ENCODE measurements at places on chromosomes 1 and 21.

DNA sequence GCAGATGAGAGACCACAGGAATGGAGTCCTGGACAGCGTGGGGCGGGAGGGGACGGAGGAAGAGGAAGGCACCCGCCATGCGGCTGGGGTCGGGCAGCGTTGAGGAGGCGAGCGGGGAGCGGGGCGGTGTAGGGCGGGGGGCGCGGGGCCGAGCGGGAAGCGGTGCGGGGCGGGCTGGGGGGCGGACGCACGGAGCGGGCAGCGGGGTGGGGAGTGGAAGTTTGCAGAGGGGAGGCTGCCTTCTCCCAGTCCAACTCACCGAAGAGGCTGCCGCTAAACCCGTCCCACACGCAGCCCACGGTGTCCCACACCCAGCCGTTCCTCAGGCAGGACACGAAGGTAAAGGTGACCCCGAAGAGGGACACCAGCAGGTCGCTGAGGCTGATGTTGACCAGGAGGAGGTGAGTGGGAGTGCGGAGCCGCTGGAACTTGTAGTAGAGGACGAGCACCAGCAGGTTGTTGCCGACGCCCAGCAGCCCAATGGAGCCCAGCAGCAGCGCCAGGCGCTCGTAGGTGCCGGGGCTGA is 483 bp downstream of the CHML start:
- no peak for DNase-seq

DNA sequence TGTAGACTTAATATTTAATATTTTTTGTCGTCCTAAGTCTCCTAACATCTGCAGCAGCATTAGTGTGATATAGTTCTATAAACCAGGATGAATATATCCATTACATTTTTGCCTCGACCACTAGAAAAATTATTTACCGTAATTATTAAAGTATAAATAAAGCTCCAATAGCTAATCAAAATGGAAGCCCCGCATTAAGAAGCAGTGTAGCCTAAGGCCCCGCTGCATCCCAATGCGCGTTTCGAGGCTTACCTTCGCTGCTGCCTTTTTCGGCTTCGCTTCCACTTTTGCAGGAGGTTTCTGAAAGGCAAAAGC is 891 bp downstream of the HMGN1 start:
- no peak for DNase-seq

DNA sequence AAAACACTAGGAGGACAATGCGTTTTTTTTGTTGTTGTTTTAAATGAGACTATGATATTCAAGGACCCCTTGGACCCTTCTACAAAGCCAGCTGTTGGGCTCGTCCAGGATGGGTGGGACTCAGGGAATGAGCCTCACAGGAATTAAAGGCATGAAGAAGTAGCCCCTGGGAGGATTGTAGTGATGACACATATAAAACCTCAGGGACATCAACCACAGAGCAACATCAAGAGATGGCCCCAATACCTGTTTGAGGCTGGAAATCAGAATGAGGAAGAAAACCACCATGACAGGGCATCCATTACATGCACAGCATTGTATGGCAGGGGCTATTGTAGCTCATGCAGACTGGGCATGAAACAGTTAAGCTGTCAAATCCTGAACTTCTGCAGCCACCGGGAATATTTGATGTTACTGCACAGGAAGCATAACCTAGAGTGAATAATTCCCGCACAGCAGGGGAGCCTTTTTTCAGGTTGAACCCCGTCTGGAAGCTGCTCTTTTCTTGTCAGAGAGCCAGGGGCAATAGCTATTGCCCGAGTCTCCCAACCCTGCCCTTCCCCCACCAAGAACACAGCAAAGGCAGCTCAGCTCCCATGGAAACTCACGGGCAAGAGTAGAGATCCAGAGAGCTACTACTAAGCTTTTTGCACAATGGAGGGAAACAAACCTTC is 140.2 kb upstream of the FGGY start:
- DNase-seq, result no peak

DNA sequence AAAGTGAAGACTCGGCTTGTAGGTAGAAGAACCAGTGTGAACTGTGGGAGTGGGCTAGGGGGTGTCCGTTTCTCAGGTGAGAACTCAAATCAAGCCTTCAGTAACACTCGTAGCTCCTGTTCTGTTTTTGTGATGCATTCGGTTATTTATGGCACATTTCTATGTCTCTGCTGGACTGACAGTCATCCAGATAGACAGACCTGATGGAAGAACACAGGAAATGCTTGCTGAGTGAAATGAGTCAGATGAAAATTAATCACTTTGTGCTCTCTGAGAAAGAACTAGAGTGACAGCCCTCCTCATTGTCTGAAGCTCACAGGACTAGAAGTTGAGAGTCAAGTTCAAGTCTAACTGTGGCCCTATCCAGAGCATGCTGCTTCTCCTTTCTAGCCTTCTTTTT is 360.1 kb upstream of the PLXNA2 start:
- no peak for DNase-seq

DNA sequence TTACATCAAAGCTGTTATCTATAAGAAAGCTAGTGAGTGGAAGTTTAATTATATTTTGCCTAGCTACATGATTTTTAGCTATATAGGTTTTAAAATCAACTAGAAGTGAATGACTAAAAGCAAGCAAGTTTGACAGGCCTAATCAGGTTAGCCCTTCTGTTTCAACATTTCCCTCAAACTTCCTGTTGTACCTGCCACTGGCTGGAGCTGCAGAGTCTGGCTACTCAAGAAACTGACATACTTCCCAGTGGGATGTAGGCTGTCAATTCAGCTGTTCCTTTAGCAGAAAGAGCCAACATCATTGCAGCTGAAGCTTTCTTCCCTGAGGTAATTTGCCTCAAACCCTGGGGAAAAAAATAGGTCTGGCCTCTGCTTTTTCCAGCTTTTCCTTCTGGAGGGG is 87.1 kb upstream of the TNR start:
- DNase-seq, result no peak

DNA sequence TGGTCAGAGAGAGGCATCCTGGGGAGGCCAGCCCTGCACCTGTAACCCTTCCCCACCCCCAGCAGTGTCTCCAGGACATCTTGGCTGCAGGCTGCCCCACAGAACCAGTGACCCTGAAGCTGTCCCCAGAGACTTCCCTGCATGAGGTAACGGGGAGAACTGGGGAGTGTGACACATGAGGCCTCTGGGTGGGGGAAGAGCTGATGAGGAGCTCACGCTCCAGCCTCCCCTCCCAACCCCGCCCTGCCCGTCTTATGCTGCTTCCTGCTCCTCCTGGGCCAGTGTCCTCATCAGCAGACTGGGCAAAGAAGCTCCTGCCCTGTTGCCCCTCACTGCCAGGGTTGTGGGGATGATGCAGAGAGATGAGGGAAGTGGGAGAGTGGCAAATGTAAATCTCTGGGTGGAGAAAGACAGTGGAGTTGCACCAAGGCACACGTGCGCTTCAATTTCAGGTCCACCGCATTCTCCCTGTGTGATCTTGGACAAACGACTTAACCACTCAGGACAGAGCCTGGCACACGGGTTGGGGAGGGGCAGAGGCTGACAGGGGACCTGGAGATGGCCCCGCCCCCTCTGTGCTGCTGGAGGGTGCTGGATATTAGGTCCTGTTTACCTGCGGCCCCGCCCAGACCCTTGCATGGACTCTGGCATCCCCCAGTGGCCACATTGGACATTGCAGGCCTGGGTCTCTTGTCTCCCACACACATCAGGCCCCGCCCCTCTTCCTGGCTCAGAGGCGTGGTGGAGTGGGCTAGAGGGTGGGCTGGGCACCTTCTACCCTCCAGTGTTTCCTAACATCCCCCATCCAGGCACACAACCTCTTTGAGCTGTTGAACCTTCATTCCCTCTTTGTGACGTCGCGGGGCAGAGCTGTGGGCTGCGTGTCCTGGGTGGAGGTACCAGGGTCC is 12.3 kb downstream of the CLCNKB start:
- DNase-seq, result peak; percentile 53
